ENCODE measurements at places on chromosomes 5 and 9.

- no peak for DNase-seq
Observed at GRCh38 chr9:133349965-133350616, 2.1 kb downstream of the RPL7A start.

DNA sequence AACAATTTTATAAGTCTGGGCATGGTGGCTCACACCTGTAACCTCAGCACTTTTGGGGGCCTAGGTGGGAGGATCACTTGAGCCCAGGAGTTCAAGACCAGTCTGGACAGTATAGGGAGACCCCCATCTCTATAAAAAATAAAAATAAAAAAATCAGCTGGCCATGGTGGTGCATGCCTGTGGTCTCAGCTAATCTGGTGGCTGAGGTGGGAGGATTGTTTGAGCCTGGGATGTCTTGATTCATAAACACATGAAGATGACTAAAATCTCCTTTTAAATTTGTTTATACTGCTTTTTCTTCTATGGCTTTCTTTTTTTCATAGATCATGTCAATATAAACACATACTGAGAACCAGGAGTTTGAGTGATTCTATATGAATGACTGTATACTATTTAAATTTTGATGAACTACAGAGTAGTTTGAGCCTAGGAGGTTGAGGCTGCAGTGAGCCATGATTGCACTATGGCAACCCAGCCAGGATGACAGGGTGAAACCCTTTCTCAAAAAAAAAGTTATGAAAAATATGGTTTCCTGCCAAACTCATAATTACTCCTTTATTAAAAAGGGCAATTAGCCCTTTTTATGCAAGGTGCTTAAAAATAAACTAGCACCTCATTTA lies 14.2 kb downstream of the RIC1 start:
- no peak for DNase-seq

DNA sequence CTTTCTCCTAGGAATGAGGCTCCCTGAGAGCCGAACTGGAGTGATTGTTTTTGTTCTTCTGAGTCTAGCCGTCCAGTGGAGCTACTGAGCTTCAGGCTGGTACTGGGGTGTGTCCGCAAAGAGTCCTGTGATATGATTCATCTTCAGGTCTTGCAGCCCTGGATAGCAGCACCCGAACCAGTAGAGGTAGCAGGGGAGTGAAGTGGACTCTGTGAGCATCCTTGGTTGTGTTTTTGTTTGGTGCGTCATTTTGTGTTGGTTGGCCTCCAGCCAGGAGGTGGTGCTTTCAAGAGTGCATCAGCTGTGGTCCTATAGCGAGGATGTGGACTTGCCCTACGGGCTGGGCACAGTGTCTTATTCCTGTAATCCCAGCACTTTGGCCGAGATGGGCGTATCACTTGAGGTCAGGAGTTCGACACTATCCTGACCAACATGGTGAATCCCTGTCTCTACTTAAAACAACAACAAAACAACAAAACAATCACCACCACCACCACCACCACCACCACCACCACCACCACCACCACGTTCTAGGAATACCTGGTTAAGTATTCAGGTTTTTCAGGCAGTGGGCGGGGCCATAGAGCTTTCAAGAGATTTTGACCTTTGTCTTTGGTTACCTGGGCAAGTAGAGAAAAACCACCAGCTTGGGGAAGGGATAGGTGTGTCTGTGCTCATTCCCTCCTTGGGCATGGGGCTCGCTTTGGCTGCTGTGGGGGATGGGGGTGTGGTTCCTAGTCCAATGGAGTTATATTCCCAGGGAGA lies 154.0 kb downstream of the WDR70 start:
- no peak for DNase-seq

DNA sequence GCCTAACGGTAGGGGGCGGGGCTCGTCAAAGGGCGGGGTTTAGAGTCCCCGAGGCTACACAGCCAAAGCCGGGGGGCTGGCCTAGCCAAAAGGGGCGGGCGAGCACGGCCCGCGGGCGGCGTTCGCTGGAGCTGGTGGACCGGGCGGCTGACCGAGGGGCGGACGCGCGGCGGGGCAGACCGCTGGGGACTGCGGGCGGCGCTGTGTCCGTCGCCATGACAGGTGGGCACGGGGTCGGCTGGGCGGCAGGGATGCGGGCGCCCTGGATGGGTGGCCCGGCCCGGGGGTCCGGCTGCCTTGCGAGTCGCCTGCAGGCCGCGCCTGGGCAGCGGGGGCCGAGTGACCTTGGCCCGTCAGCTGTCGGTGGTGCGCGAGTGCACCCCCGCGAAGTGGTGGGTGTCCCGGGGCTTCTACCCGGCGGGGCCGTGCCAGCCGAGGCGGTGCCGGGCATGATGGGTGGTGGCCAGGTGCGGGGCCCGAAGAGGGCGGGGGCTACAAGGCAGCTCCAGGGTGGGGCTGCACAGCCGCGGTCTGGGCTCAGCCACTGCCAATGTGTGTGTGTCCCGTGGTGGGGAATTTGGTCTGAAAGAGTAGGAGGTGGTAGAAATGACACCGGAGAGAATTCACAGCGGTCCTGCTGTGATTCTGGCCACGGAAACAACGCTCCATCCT lies at the start of gene CARD19:
Gene CARD19 (plus strand): TSS at position 87 of the 672 bp plus-strand sequence. CDS start 129 bp downstream, at position 216.
- peak; percentile 4 for DNase-seq

DNA sequence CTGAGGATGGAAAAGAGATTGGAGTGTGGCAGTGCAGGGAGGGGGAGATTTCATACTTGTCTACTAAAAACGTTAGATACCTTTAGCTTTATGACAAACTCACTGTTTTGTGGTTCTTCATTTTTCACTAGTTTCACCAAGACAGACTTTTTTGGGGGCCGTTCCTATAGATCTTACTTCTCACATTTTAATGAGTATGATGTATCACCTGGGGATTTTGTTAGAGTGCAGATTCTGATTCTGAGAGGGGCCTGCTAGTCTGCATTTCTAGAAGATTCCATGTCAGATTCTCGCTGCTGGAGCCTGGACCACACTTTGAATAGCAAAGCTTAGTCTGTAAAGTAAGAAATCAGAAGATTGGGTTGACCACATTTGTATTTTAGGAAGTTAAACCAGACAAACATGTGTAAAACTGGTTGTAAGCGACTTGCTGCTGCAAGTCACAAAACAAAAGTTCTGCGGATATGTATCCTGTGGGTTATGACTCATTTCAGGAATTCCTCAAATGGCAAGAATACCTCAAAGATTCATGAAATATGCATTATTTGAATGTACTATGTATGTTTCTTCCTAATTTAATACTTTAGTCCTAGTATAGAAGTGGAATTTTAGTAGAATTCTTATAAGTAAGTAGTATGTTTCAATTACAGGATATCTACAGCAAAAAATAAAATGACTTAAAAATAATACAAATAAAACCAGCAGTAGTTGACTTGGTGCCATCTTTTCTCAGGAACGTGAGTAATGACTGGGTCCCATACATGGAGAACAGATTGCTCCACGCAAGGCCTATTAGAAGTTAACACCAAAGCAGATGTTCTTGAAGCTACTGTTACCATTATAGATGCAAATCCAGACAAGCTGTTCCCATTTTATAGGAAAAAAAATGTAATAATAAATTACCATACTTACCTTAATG lies 27.8 kb downstream of the NFIL3 start:
- DNase-seq: no peak

All from NCI-H526 treated with DMSO at 0.1 percent for 48 hours (cell line).